ENCODE measurements at places on chromosomes 2 and 18. TPM values are rescaled to one million over a fixed set of nuclear protein-coding genes. Genes with fewer than 3 reads are reported as not detected.

Gene CD226
- 0.36 TPM for total RNA-seq

Gene LIMS2
- total RNA-seq = 232 TPM

Gene LBX2
- total RNA-seq = not detected

Gene COBLL1
- 22.4 TPM for total RNA-seq

DNA sequence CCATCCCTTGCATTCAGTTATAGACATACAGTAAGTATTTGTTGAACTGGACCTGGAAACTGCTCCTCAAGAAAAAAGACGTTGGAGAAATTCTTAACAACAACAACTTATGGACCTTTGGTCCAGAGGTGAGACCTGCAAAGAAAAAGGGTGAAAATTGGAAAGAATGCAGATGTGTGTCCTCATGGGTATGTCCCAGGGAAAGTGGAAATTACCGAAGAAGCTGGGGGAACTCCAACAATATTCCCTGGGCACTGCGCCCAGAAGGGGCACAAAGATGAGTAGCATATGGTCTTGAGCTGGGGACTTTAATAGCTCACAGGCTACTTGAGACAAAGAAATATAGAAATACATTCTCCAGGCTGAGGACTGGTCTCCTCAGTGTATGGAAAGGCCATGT lies 35.5 kb upstream of the YWHAQ start:
- no peaks in the 10 kb centered on the region for H3K4me1 ChIP-seq
- no peaks in the 10 kb centered on the region for H3K36me3 ChIP-seq
- H3K27ac ChIP-seq = no peak overlapping the region
- no peaks in the 10 kb centered on the region for H3K27me3 ChIP-seq
- DNase-seq = no peak

- peaks cover 21% of the 10 kb centered on the region for H3K36me3 ChIP-seq
- no peak overlapping the region for H3K4me3 ChIP-seq
- no peaks in the 10 kb centered on the region for H3K27me3 ChIP-seq
- no peak for DNase-seq
- H3K27ac ChIP-seq = no peak overlapping the region
Measured at GRCh38 chr2:174572556-174572955, 25.0 kb downstream of the WIPF1 start.

- no peaks in the 10 kb centered on the region for H3K4me1 ChIP-seq
- H3K27ac ChIP-seq = no peak overlapping the region
- H3K4me3 ChIP-seq = no peak overlapping the region
- H3K27me3 ChIP-seq = no peaks in the 10 kb centered on the region
Measured at GRCh38 chr2:4604767-4605166, 901.4 kb downstream of the DCDC2C start.
